Activated CD8-positive, alpha-beta memory T cell treated with anti-CD3 and anti-CD28 coated beads for 1 hour (primary cell): ENCODE measurements at places on chromosomes 11 and 22.

DNA sequence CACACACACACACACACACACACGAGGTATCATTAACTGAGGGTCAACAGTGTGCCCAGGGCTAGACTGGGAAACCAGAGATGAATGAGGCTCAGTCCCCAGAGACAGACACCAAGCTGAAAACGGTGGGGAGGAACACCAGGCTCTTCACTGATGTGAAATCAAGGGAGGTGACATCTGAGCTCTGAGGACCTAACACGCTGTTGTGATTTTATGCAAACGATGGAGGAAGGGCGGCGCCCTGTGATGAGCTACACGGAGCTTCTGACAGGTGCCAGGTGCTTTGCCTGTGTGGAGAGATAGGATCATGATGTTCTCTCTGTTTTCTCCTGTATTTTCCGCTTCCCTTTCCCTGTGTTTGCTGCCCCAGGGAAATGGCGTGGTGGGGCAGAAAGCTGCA, 6.5 kb upstream of the CYB5R3 start:
- no peak for DNase-seq

GRCh38 chr11:59183771-59184170, 11.8 kb downstream of the DTX4 start:
- no peak for DNase-seq

GRCh38 chr11:42823546-42823945, 488.2 kb upstream of the API5 start:
- no peak for DNase-seq

DNA sequence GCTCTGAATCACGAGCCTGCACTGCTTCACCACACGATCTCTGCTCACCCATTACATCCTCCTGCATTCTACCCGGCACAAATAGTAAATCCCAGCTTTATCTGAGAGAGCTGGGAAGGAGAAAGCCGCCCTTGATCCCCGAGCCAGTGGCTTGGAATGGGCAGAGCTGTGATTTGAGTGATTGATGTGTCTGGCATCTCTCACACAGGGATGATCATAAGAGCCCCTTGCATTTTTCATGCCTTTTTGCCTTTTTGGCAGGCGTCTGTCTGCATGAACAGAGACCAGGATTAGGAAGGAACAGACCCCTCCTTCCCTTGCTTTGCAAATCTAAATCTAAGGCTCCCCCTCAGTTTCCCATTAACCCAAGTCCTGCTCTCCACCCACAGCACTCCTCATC, 945.3 kb downstream of the NTM start:
- no peak for DNase-seq

- no peak for DNase-seq
Observed at GRCh38 chr11:120978701-120979100, 45.2 kb upstream of the TBCEL start.

- DNase-seq: no peak
Observed at GRCh38 chr11:68643585-68643984, 40.8 kb upstream of the GAL start.

DNA sequence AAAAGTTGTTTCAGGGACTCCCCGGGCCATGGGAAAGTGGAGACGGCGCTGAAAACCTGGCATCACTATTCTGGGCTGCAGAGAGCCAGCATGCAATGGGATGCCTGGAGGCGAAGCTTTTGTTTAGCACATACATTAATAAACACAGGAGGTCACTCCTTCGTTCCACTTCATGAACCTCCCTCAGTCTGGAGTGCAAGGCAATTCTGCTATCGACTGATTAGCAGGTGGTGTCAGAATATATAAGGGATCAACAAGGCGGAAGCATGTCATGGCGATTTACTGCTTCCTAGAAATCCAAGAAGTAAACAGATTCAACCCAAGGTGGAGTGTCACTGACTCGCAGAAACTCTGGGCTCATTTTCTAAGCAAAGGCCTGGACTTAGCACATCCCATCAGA, 45.4 kb upstream of the MN1 start:
- no peak for DNase-seq

GRCh38 chr11:87634331-87634730, 540.9 kb downstream of the RAB38 start:
- no peak for DNase-seq

- no peak for DNase-seq
Observed at GRCh38 chr11:17958446-17958845, 54.4 kb downstream of the SERGEF start.

DNA sequence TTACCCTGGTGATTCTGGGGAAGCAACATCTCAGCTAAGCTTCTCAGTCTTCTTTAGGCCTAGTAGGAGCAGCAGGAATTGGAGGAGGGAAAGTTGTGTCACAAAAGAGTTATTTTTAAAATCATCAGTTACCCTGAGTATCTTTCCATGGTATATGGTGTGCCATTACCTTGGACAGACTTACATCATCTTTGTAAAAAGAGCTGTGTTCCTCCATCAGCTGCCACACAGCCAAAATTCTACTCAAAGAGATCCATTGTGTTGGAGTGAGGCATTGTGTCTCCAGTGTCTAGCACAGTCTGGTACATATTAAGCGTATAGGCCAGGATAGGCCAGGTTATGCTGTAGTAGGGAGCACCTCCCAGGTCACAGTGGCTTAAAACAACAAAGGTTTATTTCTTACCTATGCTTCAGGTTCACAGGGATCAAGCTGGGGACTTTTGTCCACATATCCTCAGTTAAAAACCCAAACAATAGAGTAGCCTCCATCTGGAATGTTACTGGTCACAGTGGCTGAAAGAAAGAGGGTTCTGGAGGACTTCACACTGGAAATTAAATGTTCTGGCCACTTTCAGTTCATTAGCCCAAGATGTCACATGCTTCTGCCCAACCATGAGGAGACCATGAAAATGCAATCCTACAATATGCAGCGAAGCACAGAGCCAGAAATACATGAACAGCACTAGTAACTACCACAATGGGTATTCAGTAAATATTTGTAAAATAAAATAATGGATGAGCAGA, 9.9 kb upstream of the TMPRSS5 start:
- DNase-seq: no peak

- DNase-seq: no peak
Observed at GRCh38 chr11:87020336-87020735, 17.4 kb upstream of the TMEM135 start.

DNA sequence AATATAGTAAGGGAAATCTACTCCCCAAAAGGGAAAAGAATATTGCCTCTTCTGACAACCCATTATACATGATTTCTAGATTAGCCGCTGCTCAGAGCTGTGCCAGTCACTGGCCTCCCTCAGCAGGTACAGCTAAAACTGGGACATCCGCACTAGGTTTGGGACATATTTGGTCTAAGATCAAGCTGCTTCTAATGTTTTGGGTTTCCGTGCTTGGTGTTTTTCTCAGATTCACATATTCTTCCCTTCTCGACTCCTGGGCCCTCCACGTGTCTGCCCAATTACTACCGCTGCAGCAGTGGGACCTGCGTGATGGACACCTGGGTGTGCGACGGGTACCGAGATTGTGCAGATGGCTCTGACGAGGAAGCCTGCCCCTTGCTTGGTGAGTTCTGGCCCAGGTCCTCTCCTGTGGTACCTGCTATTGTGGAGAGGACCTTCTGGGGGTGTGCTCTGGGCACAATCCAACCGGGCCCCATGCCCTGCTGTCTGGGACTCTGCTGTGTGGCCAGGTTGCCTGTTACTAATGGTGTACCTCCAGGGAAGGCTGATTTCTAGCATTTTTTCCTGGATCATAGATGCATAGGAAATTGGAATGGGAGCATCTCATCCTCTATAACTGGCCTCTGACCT, 138.1 kb upstream of the SORL1-AS1 start:
- DNase-seq: no peak

DNA sequence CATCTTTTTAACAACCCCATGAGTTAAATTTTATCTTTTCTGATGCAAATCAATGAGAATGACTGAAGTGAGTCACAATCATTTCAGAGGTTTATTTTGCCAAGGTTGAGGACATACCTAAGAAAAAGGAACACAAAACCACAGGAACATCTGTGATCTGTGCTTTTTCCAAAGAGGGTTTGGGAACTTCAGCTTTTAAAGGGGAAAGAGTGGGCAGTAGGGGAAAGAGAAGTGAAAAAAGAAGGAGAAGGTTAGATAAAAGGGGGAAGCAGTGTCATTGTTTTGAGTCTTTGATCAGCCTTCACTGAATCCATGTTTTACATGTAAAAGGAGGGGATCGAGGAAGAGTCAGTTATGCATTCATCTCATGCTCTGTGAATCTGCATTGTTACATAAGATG, 45.3 kb upstream of the SPON1 start:
- no peak for DNase-seq

GRCh38 chr11:61885166-61885778, 6.1 kb downstream of the FADS3 start:
- no peak for DNase-seq

DNA sequence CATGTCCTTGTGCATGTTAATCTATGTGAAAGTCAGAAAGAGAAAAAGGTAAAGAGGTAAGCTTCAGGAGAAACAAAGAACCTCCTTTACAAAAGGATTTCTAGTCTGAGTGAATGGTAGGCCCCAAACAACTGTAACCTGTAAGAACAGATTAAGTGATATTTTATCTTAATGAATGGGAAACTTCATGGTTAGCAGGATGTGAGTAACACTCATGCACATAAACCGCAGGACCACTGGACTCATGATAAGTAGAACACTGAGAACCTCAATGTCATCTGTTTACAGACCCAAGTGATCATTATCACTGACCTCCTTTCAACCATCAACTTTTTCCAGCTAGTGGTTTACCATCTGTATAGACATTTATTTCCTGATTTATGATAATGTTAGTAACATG, 19.9 kb downstream of the OR8G5 start:
- DNase-seq: no peak

- no peak for DNase-seq
Observed at GRCh38 chr11:110797453-110797852, 85.2 kb upstream of the ARHGAP20 start.

- no peak for DNase-seq
Observed at GRCh38 chr22:46378426-46379065, 43.0 kb downstream of the TRMU start.
